Activated gamma-delta T cell treated with Interleukin-2 at 50 U/mL for 16 hours (primary cell): ENCODE measurements at places on chromosomes 1 and 21.
A peak's percentile ranks its signal among the peaks of the same experiment; 100 is the strongest.

DNA sequence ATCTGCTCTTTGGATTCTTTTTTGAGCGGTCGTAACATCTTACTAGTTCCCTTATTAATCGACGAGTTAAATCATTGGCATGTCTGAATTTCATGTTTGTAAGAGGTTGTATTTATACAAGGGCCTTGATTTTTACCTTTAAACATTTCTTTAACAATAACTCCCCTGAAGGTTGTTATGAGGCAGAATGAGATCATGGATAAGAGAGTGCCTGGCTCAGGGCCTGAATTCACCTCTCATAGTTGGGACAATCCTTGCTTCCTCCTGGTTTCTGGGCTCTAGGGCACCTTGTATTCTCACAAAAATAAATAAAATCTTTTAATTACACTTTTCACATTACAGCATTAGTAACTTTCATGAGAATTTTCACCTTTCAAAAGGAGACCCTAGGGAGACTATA, 55.4 kb downstream of the MDM4 start:
- DNase-seq = no peak

DNA sequence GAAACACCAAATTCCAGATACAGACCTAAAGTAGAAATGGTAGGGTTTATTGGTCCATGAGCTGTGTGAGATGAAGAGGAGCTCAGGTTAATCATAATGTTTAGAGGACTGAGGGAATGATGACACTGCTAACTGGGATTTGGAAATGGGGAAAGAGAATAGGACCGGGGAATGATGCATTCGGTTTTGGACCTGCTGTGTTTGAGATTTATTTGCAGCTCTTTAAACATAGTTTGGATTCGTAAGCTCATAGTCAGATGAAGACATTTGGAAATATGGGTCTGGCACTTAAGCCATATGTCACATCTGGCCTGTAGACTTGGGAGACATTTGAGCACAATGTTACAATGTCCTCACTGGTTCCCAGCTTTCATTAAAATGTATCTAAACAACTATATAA, 127.9 kb upstream of the DUSP10 start:
- no peak for DNase-seq

- DNase-seq = no peak
These were observed 912.6 kb downstream of the TTLL7 start for GRCh38 chr1:83086346-83086745.

GRCh38 chr1:204410688-204411450, 748 bp downstream of the PPP1R15B start:
- DNase-seq = no peak

- no peak for DNase-seq
These were observed 37.9 kb downstream of the UBE2G2 start for GRCh38 chr21:44763451-44764318.

GRCh38 chr1:94379615-94380014, 38.6 kb upstream of the ABCD3 start:
- DNase-seq = no peak

- DNase-seq = no peak
These were observed 2.2 kb downstream of the ELOA start for GRCh38 chr1:23745515-23745914.

- no peak for DNase-seq
These were observed 168.9 kb upstream of the HMCN1 start for GRCh38 chr1:185565302-185565701.

DNA sequence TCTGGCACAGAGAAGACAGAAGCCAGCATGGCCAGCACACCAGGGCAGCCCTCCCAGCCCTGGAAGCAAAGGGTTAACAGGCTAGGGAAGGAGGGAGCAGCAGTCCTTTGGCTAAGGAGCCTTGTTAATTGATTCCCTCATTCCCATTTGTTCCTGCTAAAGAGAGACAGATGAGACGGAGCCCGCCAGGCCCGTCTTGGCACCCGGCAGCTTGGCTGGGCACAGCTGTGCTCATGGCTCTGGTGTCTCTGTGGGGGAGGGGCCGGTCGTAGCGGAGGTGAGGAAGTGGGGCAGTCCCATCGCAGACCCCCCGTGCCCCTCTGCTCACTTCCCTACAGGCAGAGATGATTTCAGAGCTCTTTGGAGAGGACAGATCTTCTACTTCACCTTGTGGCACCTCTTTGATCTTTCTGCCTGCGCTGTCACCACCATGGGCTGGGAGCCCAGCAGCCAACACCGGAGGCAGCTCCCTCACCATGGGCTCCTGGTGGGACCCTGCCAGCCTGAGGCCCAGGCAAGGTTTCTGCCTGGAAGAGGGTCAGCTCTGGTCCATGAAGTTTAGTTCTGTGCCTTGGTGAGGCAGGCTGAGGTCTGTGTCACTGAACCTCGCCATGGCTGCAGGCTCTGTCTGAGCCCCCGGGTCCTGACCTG, 38.0 kb downstream of the FOXO6 start:
- DNase-seq = no peak

DNA sequence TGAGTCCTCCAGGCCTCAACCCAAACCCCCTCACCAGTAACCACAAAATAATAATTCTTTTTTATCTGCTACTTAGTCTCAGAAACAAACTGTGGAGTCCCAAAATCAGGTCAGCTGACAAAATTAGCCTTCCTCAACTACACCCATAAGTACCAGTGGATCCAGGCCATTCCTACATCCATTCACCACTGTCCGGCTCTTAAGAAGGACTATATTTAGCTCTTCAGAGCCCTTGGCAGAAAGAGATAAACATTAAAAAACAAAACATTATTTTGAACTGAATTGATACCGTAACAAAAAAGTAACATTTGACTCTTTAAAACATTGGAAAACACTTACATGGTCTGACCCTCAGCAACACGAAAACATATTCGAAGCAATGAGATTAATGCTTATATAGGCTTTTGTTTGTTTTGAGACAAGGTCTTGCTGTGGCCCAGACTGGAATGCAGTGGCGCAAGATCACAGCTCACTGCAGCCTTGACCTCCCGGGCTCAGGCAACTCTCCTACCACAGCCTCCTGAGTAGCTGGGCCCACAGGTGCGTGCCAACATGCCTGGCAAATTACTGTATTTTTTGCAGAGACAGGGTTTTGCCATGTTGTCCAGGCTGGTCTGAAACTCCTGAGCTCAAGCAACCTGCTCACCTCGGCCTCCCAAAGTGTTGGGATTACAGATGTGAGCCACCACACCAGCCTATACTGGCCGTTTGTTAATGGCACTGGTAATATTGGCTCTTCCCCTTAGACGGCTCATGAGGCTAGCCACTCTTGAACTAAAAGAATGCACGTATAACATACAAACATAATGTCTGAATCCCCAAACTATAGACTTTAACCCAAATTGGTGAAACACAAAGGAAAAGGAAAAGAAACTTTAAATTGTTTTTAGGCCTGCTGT, 330.7 kb downstream of the SMYD3 start:
- DNase-seq = no peak

DNA sequence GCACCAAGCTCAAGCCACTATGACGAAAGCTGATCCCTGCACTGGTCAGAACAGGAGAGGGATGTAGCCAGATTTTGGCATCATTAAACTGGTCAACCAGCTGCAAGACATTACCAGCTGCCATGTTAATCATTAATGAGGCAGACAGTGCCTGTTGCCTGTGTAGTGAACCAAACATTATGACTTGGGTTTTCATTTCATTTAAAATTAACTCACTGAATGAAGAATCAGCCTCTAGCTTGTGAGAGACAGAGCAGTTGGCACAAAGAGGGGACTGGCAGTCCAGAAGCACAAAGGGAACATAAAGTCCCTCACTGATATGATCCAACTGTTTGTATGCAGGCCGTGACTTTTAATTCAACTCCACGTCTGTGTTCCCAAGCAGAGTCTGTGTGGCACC, 318.9 kb downstream of the SEC16B start:
- DNase-seq = no peak

- no peak for DNase-seq
These were observed 653.8 kb downstream of the NPHP4 start for GRCh38 chr1:5338466-5338865.

DNA sequence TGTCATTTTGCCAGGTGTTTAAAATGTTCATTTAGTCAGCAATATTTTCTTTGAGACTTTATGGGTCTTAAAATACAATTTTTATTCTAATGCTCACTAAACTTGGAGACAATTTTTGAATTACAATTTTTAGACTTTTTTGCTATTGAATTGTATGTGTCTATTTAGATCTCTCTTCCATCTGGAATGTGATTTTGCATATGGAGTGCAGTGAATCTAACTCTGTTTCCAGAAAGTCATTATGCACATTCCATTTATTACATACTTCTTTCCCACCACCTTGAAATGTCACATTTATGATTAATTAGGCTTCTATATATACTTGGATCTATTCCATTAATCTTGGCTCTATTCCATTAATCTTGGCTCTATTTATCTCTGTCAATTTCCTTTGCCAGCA, 5.6 kb upstream of the TSPEAR start:
- DNase-seq = no peak

GRCh38 chr1:23111600-23112535, 56.8 kb downstream of the LUZP1 start:
- DNase-seq = no peak

GRCh38 chr21:28442085-28442484, 550.6 kb downstream of the LTN1 start:
- DNase-seq = no peak

DNA sequence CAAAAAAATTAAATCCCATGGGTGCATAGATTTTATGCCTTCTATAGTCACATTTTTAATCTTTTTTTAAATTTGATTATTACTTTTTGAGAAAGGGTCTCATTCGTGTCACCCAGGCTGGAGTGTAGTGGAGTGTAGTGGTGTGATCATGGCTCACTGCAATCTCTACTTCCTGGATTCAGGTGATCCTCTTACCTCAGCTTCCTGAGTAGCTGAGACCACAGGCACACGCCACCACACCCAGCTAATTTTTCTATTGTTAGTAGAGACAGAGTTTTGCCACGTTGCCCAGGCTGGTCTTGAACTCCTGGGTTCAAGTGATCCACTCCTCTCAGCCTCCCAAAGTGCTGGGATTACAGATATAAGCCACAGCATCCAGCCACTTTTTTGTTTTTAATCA, 10.4 kb downstream of the CBR3 start:
- no peak for DNase-seq

DNA sequence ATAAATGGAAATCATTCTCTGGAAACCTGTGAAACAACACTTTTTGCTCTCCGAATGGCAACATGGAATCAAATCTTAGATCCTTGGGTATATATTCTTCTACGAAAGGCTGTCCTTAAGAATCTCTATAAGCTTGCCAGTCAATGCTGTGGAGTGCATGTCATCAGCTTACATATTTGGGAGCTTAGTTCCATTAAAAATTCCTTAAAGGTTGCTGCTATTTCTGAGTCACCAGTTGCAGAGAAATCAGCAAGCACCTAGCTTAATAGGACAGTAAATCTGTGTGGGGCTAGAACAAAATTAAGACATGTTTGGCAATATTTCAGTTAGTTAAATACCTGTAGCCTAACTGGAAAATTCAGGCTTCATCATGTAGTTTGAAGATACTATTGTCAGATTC, 45.7 kb downstream of the PTGFR start:
- DNase-seq = no peak

DNA sequence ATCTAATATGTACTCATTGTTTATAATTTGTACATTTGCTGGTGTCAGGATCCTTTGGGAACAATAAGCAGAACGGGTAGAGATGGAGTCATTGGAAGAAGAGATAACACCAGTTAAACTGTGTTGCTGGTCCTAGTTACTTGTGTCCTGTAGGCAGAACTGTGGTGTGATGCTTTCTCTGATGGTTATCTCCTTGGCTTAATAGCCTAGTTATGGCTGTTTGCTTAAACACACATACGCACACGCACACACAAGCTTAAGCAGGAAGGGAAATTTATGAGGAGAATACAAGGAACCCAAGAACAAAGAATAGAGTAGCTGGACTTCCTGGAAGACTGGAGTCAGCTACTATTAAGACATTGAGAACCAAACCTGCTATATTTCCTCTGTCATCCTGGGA, 5.7 kb upstream of the PKN2 start:
- no peak for DNase-seq

- DNase-seq = no peak
These were observed 1.0 kb upstream of the PDZK1IP1 start for GRCh38 chr1:47190857-47191256.

GRCh38 chr1:179812501-179813292, 64.9 kb downstream of the TOR1AIP2 start:
- DNase-seq = no peak

GRCh38 chr1:201630582-201630981, 91.7 kb downstream of the NAV1 start:
- no peak for DNase-seq

GRCh38 chr1:167631936-167632614, 2.0 kb downstream of the RCSD1 start:
- DNase-seq = peak; percentile 50

- DNase-seq = no peak
These were observed 196.3 kb downstream of the TTLL7 start for GRCh38 chr1:83802460-83803152.

DNA sequence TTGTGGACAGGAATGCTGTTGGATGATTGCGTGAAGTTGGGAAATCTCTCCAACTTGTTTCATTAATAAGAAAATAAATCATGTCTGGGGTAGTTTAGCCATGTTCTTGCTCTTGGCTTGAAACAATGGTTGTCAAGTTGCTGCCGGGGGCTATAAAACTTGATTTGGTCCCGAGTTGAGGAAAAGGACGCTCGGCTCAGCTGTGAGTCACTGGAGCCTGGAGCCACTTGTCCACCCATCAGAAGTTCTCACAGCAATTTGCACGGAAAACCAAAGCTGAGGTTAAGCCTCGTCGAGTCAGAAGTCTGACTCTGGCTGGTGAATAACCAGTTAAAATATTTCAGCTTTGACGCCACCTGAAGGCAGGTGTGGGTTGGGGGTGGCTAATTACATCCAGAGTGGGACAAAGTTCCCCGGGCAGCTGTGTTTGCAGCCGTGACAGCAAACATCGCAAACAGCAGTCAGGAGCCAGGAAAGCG, 19.7 kb upstream of the RIPK4 start:
- DNase-seq = no peak

- DNase-seq = no peak
These were observed 26.8 kb downstream of the EGLN1 start for GRCh38 chr1:231395076-231395997.

DNA sequence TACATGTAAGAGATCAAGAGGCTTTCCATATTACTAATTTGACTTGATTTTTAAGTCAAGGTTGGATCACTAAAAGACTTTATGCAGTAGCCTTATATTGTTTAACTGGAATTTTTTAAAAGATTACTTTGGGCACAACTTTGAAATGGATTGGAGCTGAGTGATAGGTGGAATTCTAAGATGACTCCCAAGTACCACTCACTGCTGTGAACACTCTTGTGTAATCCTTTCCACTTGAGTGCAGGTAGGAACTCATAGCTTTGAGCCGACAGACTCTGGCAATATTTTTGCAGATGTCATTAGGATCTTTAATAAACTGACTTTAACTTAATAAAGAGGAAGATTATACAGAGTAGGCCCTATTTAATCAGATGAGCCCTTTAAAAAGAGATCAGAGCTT, 831.1 kb upstream of the NCAM2 start:
- no peak for DNase-seq

GRCh38 chr1:110286564-110286963, 52.6 kb upstream of the RBM15 start:
- no peak for DNase-seq

- no peak for DNase-seq
These were observed 6.2 kb upstream of the BMP8A start for GRCh38 chr1:39485046-39485803.

- DNase-seq = no peak
These were observed 17.2 kb downstream of the MTHFR start for GRCh38 chr1:11788549-11789053.

GRCh38 chr1:239354231-239354630, 32.1 kb upstream of the CHRM3 start:
- DNase-seq = no peak

- no peak for DNase-seq
These were observed 31.0 kb downstream of the UCK2 start for GRCh38 chr1:165858364-165858823.
